ENCODE measurements at places on chromosomes 5 and 9.

GRCh38 chr5:111231119-111231518, 6.9 kb downstream of the CAMK4 start:
- DNase-seq = no peak

DNA sequence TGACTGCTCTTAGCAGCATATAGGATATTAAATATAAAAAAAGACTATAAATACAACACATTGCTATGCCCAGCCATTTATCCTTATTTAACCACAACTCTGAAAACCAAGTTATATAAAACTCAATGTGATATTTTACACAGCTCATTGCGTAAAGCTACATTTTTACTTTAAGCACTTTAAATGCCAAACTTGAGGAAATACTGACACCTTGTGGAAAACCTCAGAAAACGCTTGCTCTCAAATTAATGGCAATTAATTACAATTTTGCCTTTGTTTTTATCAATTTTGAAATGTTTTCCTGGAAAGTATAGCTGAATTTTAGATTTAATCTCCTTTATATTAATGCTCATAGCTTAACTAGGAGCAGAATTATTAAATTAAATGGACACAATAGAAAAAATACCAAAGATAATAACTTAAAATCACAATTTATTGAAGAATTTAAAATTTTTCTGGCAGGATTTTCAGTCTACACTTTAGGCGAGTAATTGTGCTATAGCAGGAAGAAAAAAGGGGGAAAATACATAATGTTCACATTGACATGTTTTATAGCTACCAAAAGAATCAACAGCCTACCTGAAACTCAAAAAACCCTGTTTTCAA, 25.2 kb upstream of the PLAC8L1 start:
- no peak for DNase-seq

- no peak for DNase-seq
Measured at GRCh38 chr5:135190416-135191083, 156.5 kb upstream of the PITX1 start.

DNA sequence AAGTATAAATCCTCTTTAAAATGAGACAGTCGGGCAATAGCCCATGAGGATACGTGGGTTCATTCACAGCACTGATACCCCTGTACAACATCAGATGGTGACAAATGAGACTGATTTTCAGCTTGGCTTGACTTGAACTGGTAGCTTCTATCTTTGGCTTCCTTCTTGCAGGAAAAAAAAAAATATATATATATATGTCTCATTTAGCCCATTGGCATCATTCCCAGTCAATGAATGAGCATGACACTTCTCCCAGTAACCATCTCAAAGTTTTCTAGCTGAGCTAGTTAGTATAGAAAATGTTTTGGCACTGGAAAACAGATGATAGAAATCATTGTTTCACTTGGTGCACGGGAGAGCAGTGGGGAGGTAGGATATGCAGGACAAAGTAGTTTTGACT, 222.5 kb upstream of the TAS2R1 start:
- DNase-seq = no peak

DNA sequence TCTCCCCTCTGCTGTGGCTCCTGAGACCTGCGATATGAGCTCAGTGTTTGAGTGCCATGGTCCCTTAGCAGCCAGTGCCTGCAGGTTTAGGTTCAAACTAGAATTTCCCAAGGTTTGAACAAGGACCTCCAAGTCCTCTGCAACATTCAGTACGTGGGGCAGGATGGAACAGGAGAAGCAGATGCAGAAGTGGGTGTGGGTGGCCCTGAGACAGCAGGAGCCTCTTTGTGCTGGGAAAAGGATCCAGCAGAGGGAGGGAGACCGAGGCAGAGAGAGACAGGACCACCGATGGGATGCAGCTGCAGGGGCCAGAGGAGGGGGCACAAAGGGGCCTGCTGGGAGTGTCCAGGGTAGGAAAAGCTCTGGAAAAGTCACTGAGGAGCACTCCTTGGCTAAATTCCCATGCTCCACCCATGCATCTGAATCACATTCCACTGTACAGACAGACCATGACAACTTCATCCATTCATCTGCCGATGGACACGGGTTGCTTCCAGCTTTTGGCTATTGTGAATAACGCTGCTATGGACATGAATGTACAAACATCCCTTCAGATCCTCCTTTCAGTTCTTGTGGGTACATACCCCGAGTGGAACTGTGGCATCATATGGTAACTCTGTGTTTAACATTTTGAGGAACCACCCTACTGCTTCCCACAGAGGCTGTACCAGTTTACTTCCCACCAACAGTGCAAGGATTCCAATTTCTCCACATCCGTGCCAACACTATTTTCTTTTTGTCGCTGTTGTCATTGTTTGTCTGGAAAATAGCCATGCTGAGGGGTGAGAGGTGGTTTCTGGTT, 26.7 kb upstream of the SUSD3 start:
- DNase-seq = no peak

DNA sequence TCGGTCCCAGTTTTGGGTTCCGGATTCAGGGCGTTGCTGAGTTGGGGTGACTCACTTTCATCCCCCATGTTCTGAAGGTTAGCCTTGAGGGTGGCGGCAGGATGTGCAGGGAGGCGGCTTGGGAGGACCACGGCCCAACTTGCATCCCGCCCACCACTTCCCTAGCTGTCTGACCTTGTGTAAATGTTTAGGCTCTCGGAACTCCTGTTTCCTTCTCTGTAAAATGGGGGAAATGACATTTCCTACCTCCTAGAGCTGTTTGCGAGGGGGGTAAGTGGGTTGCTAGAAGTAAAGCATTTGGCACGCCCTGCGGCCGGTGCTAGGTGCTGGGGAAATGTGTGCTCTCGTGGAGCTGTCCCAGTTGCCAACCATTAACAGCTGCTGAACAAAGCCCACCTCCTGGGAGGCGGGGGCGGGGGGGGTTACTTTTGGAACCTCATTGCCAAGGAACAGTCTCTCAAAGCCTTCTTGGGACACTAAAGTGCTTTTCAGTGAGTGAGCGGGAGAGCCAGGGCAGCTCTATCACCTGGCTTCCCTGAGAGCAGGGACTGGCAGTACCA, 27.5 kb downstream of the PTGES2 start:
- no peak for DNase-seq

GRCh38 chr5:172909931-172910502, 49.2 kb upstream of the RPL26L1 start:
- no peak for DNase-seq

DNA sequence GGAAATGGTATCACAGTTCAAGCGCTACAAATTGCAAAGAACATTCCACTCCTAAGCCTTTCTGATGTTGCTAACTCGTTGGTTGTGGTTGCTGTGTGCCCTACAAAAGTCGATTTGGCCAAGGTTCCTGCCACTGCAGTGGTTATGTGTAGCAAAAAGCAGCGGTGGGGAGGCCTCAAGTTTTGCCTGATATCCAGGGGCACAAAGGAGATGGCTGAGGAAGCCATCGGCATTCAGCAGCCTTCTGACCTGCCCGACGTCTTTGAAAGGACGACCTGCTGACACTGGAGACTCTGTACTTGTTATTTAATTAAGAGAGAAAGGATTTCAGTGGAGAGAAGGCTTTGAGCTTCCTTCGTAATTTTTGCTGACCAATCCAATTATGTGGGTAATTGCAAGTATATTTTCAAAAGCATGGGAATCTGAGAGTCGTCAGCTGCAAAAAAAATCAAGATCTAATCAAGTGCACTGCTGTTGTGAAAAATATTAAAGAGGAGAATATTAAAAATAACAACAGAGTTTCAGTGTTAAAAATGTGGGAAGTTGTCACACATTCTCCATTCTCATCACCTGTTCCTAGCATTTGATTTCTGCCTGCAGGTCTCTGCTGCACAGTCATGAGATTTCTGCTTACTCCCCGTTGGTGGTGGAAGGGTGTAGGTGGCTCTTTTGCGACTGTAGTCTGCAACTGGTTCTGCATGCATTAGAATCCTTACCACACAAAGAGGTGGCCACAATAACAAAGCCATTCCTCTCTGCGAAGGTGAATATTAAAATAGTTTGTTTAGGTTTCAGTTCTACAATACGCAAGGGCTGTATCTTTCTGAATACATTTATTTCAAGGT, 319.2 kb downstream of the IRX2 start:
- no peak for DNase-seq

DNA sequence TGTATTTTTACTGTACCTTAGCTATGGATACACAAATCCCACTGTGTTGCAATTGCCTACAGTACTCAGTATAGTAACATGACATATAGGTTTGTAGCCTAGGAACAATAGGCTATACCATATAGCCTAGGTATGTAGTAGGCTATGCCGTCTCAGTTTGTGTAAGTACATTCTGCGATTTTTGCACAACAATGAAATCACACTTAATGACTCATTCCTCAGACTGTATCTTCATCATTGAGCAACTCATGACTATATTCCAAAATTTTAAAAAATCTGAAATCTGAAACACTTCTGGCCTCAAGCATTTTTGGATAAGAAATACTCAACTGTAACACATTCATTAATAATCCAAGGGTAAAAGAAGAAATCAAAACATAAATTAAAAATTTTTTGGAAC, 666.8 kb upstream of the GRAMD2B start:
- no peak for DNase-seq

DNA sequence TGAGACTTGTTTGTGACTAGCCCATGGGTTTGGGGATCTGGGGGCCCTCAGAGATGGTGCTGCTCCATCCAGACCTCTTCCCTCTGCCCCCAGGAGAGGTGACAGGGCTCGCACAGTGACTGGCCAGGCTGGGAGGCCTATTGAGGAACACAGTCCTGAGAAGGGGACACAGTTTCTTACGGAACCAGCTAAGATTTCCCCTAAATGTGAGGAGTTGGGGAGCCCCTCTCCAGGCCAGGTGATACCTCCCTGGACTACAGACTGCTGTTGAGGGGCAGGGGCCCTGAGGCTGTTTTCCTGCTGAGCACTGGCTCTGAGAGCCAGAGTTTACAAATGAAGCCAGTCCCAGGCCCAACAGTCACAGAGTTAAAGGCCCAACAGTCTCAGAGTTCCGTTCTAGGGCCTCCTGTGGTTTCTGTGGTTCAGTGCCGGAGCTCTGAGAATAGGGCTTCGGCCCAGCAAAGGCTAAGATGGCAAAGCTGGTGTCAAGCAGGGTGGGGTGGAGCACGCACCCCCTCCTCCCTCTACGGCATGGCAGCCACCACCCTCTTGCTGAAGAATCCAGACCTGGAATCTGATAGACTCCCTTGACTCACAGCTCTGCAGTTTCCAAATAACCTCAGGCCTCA, 1.1 kb upstream of the SEMA4D start:
- no peak for DNase-seq

DNA sequence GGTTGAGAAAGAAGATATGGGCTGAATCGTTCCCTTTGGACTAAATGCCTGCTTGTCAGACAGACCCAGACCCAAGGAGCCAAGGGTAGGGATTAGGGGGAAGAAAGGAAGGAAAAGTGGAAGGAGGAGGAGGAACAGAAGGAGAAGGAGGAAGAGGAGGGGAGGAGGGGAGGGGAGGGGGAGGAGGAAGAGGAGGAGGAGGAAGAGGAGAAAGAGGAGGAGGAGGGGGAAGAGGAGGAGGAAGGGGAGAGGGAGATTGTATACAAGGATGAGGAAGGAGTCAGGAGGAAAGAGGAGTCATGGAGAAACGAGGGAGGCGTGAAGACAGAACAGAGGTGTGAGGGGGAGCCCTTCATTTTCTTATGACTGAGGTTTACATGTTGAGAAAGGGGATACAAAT, 46.9 kb upstream of the DNAH5 start:
- no peak for DNase-seq

- DNase-seq = no peak
Measured at GRCh38 chr9:131348631-131349521, 45.0 kb upstream of the PRRC2B start.

GRCh38 chr9:107137495-107138202, 145.4 kb upstream of the RAD23B start:
- DNase-seq = no peak

All from stimulated activated CD4-positive, alpha-beta T cell treated with anti-CD3 and anti-CD28 coated beads, TNF-alpha, amount 100 ng/mL, for 1 hour (primary cell).